ENCODE measurements at places on chromosomes 5 and 9. TPM values are rescaled to one million over a fixed set of nuclear protein-coding genes. Genes with fewer than 3 reads are reported as not detected.
A peak's percentile ranks its signal among the peaks of the same experiment; 100 is the strongest.

Gene SPZ1
- total RNA-seq, result not detected

- DNase-seq, result no peak
Measured at GRCh38 chr5:171757853-171758535, 27.6 kb upstream of the SMIM23 start.

Gene THBS4
- 3.6 TPM for total RNA-seq

DNA sequence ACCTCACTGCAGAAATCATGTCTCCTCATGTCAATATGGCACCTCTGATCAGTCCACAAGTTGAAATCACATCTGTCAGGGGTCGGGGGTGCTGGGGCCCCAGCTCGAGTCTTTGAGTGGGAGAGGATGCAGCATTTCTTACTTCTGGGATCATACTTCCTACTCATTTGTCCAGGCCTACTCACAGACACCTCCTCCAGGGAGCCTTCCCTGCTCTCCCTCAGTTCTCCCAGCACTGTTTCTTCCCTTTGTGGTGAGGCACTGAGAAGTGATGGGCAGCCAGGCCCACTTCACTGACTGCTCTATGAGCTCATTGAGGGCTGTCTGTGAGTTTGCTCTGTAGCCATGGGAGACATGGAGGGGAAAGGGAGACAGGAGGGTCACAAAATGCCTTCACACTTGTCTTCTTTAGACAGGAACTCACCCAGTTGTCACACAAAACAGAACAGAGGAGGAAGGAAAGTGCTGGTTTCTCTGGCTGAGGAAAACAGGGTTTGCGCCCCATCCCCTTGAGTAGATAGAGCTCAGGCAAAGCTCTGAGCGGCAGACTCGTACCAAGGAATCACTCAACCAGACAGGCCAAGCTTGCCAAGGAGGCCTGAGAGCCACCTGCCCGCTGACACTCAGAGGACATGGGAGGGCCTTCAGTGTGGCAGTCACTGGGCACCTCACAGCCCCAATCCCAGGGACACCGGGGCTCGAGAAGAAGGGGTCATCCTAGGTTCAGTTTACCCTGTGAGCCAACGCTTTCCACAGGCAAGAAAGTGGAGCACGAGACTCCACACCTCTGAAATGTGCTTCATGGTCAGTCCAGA lies 152.9 kb downstream of the GABBR2 start:
- peak; percentile 26 for DNase-seq

Gene GRM6
- not detected for total RNA-seq

Gene SUSD3
- total RNA-seq, result 67.3 TPM

DNA sequence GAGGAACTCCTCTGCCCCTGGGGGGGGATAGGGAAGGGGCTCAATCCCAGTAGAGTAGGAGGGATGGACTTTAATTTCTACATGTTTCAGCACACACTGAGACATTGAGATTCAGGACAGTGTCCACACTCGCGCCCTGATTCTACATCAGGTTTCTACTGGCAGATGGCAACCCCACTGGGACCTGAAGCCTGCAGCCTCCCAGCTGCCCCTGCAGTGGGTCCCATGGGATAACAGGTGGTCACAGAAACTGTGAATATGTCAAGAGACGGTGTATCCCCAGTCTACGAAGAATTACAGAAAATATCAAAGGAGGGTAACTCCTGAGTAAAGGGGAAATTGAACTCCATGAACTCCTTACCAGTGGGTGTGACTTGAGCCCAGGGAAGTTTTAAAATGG lies 2.4 kb upstream of the TERT start:
- DNase-seq, result no peak

Gene MYOT
- total RNA-seq, result not detected

Gene SAXO1
- total RNA-seq, result not detected

- no peak for DNase-seq
Measured at GRCh38 chr5:151480384-151481293, 33.2 kb downstream of the SLC36A1 start.

- DNase-seq, result no peak
Measured at GRCh38 chr5:129243039-129243438, 148.5 kb downstream of the ISOC1 start.

GRCh38 chr5:139205586-139205985 lies 7.4 kb upstream of the SIL1 start:
- no peak for DNase-seq

Gene ACOT12
- total RNA-seq, result not detected

DNA sequence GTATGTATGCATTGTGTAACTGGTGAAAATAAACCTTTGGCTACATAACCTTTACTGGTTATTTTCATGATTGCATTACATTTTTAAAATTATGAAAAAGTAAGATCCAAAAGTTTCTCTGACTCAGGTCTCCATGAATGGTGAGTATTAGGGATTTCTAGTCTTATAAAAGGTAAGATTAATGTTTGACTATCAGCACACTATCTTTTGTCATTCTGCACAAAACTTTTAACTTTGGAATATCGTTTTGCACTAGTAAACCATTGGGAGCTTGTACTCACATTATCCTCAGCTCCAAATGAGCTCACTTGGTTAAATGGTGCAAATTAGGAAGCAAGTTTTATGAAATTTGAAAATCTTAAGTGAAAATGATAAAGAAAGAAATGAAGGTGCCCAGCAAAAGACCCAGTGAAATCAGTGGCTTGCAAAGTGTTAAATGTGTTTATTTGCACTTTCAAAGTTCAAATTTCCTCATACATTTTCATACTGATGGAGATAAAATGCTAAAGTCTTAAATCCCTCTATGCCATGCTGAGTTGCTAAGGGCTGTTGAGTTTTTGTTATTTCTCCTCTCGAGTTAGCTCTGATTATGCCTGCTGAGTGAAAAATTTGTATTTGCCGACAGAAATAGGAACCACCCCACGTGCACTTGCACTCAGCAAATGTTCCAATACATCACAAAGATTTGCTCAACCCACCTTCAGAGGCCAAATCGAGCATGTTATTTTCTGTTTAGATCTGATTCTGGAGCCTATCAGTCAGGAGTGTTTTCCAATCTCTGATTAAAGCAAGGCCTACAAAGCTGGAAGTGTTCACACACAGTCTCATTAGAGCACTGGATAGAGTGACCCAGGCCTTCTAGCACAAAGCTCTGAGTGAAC lies 885.7 kb downstream of the NR2F1-AS1 start:
- no peak for DNase-seq

Gene POLE3
- total RNA-seq, result 55.0 TPM

- DNase-seq, result no peak
Measured at GRCh38 chr5:33649549-33650482, 209.1 kb downstream of the TARS1 start.

GRCh38 chr5:88230546-88231066 lies 38.0 kb downstream of the TMEM161B start:
- DNase-seq, result no peak
